ENCODE measurements at places on chromosomes 7 and 10.
A peak's percentile ranks its signal among the peaks of the same experiment; 100 is the strongest.

- no peak for DNase-seq
Measured at GRCh38 chr10:56867236-56867635, 506.2 kb upstream of the ZWINT start.

- DNase-seq, result peak; percentile 51
Measured at GRCh38 chr10:10564081-10564794, 453.4 kb upstream of the CELF2 start.

- DNase-seq, result peak; percentile 62
Measured at GRCh38 chr7:39950473-39951225, 593 bp downstream of the CDK13 start.

GRCh38 chr10:25748509-25748908 is 185.5 kb upstream of the MYO3A start:
- no peak for DNase-seq

DNA sequence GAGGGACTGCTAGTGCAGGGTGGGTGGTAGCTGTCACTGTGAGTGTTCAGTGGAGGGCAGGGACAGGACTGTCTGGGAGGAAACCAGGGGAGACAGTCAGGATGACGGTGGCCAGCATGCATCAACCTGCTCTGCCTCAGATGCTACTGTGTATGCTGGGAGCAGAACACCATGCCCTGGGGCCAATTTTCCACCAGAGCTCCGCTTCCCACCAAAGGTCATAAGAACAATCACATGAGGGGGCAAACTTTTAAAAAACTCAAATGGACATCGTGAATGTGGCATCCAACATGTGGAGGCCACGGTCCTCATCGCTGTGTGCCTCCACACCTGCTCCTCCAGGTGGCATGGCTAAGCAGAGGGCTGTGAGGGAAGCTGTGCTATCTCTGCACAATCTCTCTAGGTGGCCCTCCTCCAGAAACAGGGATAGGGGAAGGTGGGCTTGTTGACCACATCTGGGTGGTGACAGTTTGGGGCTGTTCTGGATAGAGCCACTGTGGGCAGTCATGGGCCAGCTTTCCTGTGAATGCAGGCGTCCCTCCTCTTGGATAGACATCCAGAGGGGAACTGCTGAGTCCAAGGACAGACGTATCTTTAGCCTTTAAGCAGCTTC is 411.0 kb downstream of the PTPRN2 start:
- no peak for DNase-seq

DNA sequence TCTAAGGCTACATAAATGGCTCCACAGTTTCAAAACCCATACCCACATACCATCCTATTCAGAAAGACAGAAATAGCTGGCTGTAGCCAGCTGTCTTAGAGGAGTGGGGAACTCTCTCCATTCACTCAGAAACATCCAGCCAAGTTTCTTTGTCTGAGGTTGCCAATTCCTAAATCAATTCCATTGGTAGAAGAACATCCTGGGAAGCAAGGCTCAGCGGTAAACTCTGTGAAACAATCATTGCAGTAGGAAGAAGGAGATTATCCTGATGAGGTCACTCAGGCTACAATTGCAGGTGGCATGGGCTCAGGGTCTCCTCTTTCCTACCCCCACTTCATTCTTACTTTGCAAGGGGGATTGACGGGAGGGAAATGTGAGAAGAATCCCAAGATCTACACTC is 154.0 kb downstream of the ETV1 start:
- DNase-seq, result no peak

GRCh38 chr7:76377186-76377918 is 18.6 kb upstream of the YWHAG start:
- DNase-seq, result no peak

DNA sequence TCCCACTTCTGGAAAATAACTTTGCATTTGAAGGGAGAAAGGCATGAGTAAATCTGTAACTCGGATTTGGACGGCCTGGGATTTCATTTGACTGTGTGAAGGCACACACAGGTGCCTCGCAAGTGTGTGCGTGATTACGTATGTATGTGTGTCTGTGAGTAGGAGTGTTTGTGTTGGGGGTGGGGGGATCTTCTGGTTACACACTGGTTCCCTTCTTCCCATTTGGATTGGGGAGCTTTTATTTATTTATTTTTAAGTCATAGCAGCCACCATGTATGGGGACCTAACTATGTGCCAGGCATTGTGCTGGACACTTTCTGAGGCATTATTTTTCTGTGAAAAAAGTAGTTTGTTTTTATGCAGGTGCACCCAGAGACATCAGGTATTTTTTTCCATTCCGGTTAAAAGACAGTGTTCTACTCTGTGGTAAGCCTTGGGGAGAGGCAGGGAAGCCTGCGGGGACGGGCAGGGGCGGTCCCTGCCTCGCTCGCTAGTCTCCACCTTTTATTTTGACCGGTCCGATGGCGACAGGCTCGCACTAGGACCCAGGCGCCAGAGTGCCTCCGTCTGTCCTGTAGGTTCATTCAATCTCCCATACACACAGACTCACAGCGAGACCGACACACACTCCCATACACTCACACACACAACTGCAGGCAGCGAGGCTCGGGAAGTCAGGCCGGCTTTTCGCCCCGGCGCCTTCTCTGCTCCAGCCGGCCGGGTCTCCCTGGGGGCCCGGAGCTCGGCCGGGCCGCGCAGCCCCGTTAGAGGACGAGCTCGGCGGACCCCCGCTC is at the start of gene MXI1:
TSS of gene MXI1 (plus strand) at position 595 of the 794 bp plus-strand sequence. CDS start 204 bp downstream, outside the sequence.
- DNase-seq, result peak; percentile 80

GRCh38 chr10:121084016-121084674 is 233.0 kb downstream of the WDR11 start:
- no peak for DNase-seq

- no peak for DNase-seq
Measured at GRCh38 chr10:112970021-112970420, 20.0 kb downstream of the TCF7L2 start.

GRCh38 chr10:6364283-6364682 is 161.6 kb downstream of the PFKFB3 start:
- no peak for DNase-seq

DNA sequence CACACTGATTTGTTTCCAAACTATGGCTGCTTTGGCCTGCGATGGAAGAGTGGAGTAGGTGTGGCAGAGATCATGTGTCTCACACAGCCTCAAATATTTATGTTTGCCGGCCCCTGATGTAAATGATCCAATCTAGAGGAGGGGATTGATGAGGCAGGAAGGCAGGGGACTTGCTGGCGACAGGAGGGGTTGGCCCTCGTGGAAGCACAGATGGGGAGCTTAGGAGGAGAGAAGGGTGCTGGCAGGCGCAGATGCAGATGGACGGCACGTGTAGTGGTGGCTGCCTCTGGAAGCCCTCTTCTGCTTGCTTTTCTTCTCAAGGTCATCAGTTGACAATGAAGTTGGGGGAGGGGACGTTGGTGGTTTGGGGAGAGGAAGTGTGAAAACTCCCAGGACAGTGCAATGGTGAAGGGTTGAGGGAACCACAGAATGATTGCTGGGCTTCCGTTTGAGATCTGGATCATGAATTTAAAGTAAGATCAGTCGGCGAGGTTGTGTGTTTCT is 15.4 kb downstream of the COL13A1 start:
- DNase-seq, result no peak

GRCh38 chr7:149799397-149800168 is 26.2 kb upstream of the ZNF467 start:
- DNase-seq, result peak; percentile 56

- no peak for DNase-seq
Measured at GRCh38 chr10:92640107-92640506, 47.2 kb downstream of the KIF11 start.

GRCh38 chr10:70198696-70199466 is 28.6 kb upstream of the SAR1A start:
- DNase-seq, result no peak

DNA sequence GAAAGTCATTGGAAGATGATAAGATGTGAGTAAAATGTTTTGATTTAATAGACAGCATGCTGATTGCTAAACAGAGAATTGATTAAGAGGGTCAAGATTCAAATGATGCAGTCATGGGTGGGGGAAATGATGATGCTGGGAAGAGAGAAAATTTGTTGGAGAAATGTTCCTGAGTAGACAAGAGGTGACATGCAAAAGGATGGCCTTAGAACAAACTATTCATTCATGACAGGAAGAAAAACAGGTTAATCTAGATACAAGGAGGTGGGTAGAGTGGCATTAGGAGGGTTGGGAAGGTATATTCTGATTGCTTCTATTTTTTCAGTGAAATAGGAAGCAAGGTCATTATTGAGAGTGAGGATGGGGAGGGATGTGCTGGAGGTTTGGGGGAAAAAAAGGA is 146.7 kb downstream of the SEM1 start:
- DNase-seq, result no peak

DNA sequence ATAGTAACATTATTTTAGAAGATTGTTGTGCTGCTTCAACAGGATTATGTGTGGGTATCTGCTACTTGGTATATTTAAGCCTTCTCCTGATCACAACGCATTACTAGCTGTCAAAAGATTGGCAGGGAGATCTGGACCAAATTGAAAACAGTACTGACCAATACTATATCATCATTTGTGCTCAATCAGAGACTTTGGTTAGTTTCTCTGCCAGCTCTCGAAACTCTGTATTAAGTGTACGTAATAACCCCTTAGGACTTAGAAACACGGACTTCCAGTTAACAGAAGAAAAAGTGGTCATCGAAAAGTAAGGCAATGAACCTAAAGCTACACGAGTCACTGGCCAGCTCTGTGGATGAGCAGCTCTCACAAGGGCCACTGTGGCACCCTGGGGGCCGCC is 146.0 kb downstream of the EVX1 start:
- no peak for DNase-seq

DNA sequence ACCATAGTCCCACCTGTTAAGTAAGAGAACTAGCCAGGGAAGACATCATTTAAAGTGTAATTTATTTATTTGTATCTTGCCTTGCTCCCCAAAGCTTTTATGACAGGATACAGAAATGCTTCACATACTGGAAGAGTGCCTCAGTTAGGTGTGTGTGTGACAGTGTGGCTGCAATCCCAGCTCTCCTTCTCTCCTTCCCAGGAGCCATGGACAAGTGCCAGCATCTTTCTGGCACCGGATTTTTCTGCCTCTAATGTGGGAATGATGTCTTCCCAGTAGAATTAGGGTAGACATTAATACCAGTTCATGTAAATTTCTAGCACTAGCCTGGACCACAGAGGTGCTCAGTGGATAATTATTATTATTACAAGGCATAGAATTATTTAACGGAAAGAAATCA is 30.3 kb upstream of the ATXN7L1 start:
- DNase-seq, result no peak

DNA sequence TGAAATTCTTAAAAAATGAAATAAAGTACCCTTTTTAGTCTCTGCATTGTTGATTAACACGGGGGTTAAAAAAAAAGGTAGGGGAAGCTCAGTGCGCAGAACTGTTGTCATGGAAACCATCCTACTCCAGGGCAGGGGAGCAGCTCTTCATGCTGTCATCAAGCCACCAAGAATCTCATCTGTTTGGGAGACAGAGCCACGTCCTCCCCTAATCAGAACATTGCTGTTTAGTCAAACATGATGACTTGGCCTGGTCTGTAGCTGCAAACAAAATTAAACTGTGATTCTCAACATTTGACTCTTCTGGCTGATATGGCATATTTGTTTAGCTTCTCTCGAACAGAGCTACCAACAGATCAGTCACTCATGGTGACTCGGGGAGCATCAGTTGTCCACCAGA is 254.4 kb upstream of the KLF14 start:
- peak; percentile 66 for DNase-seq

GRCh38 chr10:96222441-96222840 is 48.9 kb downstream of the BLNK start:
- DNase-seq, result no peak

- DNase-seq, result no peak
Measured at GRCh38 chr10:42956045-42956444, 120.8 kb upstream of the RET start.

- no peak for DNase-seq
Measured at GRCh38 chr10:61786728-61787127, 114.8 kb upstream of the ARID5B start.

GRCh38 chr7:135074096-135074495 is 73.8 kb upstream of the TMEM140 start:
- no peak for DNase-seq

DNA sequence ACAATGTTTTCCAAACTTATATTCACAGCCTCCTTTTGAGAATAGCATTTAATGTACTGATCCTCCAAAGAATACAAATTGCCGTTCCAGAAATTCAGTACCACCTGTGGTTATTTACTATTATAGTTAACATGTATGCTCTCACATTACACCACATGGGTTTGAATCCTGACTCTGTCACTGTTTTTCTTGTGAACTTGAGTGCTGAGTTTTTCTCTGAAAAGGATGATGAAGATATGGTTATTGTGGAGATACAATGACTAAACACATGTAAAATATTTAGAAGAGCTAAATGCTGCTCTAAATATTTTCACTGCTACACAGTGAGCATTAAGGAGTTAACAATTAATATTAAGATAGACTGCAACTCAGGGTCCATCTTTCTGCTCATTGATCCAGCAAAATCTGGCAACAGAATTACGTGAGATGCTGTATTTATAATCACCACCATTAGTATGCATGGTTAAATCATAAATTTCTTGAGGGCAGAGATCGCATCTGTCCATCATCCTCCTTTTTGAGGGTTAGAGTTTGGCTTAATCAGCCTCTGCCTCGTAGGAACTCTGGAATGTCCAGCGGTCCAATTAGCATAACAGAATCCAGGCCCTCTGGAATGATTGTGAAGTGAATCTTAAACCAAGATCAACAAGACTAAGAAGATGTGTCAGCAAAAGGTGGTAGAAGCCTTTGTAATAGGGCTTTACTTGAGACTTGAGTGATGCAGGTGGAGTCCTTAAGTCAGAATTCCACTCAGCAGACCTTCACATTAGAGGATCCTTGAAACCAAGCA is 152.8 kb downstream of the MACC1 start:
- no peak for DNase-seq

GRCh38 chr7:31948029-31948428 is 122.2 kb downstream of the PDE1C start:
- DNase-seq, result no peak

GRCh38 chr7:54541669-54542625 is at the start of gene VSTM2A:
TSS of gene VSTM2A (plus strand) at chr7:54542375. CDS start at chr7:54542731, 356 bp downstream.
- peak; percentile 64 for DNase-seq

- peak; percentile 64 for DNase-seq
Measured at GRCh38 chr10:6328699-6329423, 126.1 kb downstream of the PFKFB3 start.

- DNase-seq, result no peak
Measured at GRCh38 chr10:78588194-78588811, 480.5 kb upstream of the ZMIZ1 start.

DNA sequence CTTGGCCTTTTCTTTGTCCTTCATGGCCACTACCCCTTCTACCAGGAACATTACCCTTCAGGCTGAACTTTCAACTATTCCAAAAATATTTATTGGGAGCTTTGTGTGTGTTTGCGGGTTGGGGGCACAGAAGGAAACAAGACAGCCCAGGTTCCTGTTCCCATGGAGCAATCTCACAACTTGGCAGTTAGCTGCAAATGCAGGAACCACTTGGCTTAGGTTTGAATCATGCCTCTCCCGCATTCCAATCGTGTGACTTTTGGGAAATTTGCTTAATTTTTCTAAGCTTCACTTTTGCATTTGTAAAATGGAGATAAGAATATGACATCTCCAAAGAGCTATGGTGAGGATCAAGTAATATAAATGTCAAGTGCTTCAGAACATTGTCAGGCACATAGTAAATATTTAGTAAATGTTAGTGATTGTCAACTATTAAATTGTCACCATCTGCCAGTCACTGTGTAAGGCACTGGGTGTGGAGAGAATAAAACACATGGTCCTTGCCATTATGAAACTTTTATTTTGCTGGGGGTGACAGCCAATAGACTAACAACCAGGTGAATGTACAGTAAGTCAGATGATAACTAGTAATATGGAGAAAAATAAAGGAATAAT is 277.1 kb downstream of the SNX13 start:
- no peak for DNase-seq

GRCh38 chr7:84412161-84412969 is 217.8 kb upstream of the SEMA3A start:
- no peak for DNase-seq
